Stimulated activated CD4-positive, alpha-beta T cell treated with anti-CD3 and anti-CD28 coated beads, Interleukin-15, amount 100 ng/mL, for 1 hour (primary cell): ENCODE measurements at places on chromosomes 4 and X.

DNA sequence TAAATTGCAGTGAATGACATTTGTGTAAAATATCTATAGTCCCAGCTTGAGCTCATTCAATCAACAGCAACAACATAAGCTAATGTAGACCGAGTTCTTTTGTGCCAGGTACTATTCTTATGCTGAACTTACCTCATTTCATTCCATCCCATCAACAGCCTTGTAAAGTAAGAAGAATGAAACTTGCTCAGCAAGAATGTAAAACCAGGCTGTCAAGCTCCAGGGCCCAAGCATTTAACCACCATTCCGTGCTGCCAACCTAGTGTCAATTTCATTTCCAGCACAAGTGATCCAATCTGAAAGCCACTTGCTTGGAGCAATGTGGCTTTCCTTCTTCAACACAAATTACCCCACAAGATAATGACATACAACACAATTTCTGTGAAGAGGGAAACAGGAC, 36.6 kb downstream of the RASSF6 start:
- DNase-seq: no peak

- DNase-seq: no peak
These were observed 29.1 kb upstream of the PLS3 start for GRCh38 chrX:115531818-115532403.

DNA sequence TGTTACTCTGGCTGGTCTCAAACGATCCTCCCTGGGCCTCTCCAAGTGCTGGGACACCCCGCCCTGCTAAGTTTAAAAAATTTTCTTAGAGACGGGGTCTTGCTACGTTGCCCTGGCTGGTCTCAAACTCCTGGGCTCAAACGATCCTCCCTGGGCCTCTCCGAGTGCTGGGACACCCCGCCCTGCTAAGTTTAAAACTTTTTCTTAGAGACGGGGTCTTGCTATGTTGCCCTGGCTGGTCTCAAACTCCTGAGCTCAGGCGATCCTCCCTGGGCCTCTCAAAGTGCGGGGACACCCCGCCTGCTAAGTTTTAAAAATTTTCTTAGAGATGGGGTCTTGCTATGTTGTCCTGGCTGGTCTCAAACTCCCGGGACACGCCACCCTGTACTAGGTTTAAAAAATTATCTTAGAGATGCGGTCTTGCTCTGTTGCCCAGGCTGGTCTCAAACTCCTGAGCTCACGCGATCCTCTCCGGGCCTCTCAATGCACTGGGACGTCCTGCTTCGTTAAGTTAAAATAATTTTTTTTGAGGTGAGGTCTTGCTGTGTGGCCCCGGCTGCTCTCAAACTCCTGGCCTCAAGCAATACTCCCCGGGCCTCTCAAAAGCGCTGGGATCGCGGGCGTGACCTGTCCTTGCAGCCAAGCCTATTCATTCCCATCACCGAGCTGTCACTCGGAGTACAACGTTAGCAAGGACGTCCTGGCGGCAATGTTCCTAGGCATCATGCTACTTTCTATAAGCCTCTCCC, 1.1 kb downstream of the SLC25A6 start:
- DNase-seq: no peak

GRCh38 chrX:139720136-139720535, 12.2 kb upstream of the MCF2 start:
- no peak for DNase-seq

GRCh38 chrX:77776659-77777058, 9.4 kb downstream of the ATRX start:
- DNase-seq: no peak

DNA sequence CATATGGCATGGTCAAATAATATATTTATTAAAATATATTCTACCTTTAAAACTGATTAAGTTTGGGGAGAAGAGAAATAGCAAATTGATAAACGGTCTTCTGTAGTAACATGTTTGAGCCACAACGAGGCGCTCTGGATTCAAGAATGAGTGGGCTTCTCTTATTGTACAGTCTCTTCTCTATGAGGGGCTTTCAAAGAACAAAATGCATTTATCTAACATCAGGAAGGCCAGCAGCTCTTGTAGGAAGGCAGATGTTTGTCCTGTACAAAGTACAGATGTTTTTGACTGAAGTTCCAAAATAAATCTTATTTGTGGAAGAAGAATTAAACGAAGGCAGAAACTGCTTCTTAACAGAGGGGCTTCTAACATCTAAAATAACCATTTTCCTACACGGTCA, 153.6 kb downstream of the RASL11B start:
- DNase-seq: no peak

GRCh38 chrX:73977542-73978169, 326.3 kb upstream of the ZCCHC13 start:
- DNase-seq: no peak
